ENCODE measurements at places on chromosomes 13 and 19.

DNA sequence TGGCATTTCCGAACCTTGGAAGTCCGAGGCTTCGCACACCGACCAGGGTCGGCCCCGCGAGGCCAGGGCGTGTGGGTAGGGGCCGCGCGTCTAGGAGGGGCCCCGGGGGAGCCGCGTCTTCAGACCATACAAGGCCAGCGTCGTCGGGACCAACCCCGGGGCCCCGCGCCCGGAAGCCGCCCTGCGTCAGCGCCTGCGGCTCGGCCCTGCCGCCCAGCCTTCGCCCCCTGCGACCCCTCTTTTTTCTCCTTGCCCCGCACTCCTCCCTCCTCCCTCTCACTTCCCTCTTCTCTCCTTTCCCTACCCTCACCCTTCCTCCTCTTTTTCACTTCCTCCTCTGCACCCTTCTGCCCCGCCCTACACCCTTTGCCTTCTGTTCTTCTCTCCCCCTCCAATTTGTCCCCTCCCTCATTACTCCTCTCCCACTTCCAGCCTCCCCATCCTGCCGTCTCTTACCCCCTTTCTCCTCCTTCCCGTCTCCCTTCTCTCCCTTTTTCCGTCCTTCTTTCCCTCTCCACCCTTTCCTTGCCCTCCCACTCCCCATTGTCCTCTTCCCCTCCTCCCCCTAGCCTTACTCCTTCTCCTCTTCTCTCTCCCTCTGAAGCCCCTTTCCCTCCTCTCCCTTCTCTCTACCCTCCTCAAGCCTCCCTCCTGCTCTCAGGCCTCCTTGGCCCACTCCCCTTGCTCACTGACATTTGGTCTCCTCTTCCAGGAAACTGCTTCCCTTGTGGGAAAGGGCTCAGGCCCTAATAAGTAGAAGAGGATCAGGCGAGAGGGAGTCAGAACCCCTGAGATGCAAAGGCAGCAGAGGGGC is 2.2 kb upstream of the PLEKHG2 start:
- peak; percentile 53 for DNase-seq

DNA sequence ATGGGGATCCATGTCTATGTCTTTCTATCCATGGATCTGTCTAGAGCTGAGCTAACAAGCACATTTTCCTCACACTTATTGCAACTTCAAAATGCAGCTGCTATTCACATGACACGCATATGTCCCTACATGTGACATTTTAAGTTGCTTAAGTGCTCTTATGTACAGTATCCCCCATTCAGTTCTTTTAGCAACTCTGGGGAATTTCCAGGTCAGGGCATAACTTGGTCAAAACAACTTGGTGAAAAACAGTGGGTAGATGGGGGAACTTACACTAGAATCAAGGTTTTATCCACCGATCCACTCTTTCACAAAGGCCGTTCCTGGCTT is 73.0 kb downstream of the COL4A1 start:
- no peak for DNase-seq

GRCh38 chr13:40058757-40059236 is 403.3 kb downstream of the COG6 start:
- no peak for DNase-seq

GRCh38 chr13:44104969-44105368 is 225.3 kb downstream of the LACC1 start:
- no peak for DNase-seq

DNA sequence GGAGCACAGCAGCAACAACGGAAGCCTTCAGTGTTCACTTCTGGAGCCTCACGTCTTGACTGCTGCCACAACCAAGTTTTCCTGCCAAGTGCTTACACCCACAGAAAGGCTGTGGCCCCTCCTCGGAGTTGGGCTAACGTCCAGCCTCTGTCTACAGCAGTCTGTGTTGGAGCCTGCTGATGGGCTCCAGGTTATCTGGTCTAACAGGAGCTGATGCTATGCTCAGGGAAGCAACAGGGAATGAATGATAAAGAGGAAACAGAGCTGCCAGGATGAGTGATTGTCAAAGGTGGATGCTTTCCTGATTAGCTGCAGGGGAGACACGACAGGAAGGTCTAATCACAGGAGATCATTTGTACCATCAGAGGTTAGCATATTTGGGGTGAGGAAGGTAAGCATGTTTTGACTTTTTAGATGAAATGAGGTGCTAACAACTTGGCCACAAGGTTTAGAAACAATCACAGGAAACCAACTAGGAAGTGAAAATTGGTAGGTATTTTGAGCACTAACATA is 53.8 kb upstream of the RCBTB2 start:
- DNase-seq, result no peak

DNA sequence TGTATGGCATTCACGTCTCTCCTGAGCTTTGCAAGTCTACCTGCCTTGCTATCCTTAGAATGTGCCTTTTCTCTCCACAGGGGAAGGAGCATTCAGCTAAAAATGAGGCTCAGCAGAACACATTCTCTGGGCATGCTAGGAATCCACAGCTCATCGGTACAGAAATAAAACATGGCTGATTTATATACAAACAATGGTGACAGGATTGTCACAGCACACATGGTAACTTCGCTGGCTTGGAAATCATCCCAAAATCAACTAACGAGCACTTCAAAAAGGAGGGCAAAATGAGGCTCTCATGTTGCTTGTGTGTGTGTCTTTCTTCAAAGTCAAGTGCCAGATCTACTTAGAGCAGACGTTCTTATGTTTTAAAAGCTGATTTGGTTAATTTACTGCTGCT is 373.0 kb downstream of the FGF14 start:
- no peak for DNase-seq

- no peak for DNase-seq
These were observed 33.0 kb downstream of the MBD3L2B start for GRCh38 chr19:6988257-6988656.
